ENCODE measurements at places on chromosomes 6 and 20.

DNA sequence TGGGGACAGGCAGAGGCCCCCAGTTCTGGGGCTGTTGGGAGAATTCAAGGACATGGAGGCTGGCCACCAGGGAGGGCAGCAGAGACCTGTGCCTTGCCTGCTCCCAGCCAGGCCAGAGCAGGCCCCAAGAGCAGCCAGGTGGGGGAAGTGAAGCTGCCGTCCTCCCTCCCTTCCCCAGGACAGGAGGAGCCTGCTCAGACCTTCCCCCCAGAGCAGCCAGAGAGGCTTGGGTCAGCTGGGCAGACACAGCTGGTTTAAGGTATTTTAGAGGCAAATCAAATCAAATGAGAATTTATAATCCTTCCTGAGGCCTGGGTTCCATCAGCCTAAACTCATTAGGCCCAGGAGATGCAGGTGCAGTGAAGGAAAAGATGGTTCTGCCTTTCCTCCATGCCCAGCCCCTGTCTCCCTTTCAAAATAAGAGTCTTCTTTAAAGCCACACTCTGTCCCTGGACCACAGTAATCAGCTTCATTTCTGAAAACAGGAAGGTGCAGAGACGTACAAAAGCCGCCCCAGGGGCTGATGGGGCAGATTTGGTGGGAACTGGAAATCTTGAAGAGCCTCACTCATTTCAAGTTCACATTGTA lies 21.7 kb downstream of the BMP7 start:
- no peak for DNase-seq

- DNase-seq = no peak
Observed at GRCh38 chr20:973785-974194, 28.3 kb downstream of the RSPO4 start.

DNA sequence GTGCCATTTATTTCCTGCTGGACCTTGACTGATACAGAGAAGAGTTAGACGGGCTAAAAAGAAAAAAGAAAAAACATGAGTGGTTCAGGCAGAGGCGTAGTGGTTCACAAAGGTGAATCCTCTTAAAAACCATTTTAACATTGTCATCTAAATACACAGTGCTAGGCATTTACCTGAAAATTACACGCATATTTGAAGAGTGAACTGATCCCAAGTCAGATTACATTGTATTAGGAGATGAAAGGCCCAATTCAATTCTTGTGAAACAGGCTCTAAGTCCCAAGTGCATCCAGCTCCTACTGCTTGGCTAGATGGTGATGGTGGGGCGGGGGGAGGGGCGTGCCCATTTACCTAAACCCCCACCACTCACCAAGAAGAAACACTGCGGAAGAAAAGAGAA lies 46.7 kb upstream of the ATXN1 start:
- no peak for DNase-seq

- no peak for DNase-seq
Observed at GRCh38 chr6:30752157-30752927, 8.0 kb upstream of the IER3 start.

GRCh38 chr20:14845199-14846160 lies 508.1 kb upstream of the FLRT3 start:
- DNase-seq = no peak

DNA sequence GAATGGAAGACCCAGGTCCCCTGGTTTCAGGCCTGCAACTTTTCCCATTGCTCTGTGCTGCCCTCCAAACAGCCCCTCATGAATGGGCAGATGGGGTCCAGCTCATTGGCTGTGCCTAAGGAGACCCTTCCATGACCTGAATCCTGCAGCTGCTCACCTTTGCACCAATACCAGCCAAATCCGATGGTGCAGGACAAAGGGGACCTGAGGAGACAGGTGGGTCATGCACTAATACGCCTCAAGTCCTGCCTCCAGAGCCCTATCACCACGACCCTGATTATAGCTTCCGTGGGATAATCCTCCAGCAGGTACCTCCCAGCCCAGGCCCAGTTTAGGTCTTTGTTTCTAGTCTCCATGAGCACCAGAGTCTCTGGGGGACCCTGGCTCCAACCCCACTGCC lies 16.8 kb downstream of the TREM1 start:
- no peak for DNase-seq

- DNase-seq = no peak
Observed at GRCh38 chr20:37651932-37652331, 41.9 kb upstream of the CTNNBL1 start.

- DNase-seq = no peak
Observed at GRCh38 chr6:108363113-108363512, 68.3 kb downstream of the AFG1L start.

Data from activated gamma-delta T cell treated with anti-CD3 and anti-CD28 coated beads, Interleukin-2, amount 50 U/mL, for 16 hours (primary cell).